ENCODE measurements at places on chromosomes 1 and 21. TPM values are rescaled to one million over a fixed set of nuclear protein-coding genes. Genes with fewer than 3 reads are reported as not detected.
A peak's percentile ranks its signal among the peaks of the same experiment; 100 is the strongest.

- DNase-seq, result peak; percentile 63
- H3K27me3 ChIP-seq, result no peaks in the 10 kb centered on the region
- H3K4me3 ChIP-seq, result peak overlapping the region; percentile 13
- no peak overlapping the region for H3K27ac ChIP-seq
These were observed 401.5 kb downstream of the RPS6KC1 start for GRCh38 chr1:213452501-213452900.

- no peak overlapping the region for H3K27ac ChIP-seq
- H3K36me3 ChIP-seq, result no peaks in the 10 kb centered on the region
- DNase-seq, result peak; percentile 75
- no peaks in the 10 kb centered on the region for H3K27me3 ChIP-seq
- H3K4me3 ChIP-seq, result no peak overlapping the region
These were observed 215.5 kb downstream of the KCNJ6 start for GRCh38 chr21:37700641-37701202.

BCL10 gene
- 22.6 TPM for total RNA-seq

CACNA1S gene
- total RNA-seq, result 0.09 TPM

DNA sequence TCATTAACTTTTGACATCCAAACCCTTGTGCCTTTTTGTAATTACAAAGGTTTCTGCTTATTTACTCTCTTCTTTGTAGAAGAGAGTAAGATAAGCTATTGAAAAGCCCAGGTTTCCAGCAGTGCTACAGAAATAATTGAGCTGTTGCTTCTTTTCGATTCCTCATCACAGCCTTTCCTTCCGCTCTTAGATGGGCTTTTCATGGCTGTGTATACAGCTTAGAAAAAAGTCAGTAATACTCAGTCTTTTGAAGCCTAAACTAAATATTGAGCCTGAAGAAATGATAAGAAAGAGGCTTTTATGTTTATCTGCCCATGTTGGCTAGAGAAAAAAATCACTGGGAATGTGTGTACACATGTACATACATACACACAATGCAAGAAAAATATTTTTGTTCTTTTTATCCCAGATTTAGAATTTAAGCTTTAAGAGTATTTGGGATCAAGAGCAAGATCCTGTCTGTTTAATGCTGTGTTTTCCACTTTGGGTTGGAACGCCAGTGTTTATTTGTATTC is 172.4 kb downstream of the VPS13D start:
- no peaks in the 10 kb centered on the region for H3K27me3 ChIP-seq
- peak overlapping the region; percentile 2 for H3K27ac ChIP-seq
- H3K4me3 ChIP-seq, result no peak overlapping the region
- peaks cover 8% of the 10 kb centered on the region for H3K4me1 ChIP-seq
- H3K36me3 ChIP-seq, result peaks cover 31% of the 10 kb centered on the region
- no peak for DNase-seq

DNA sequence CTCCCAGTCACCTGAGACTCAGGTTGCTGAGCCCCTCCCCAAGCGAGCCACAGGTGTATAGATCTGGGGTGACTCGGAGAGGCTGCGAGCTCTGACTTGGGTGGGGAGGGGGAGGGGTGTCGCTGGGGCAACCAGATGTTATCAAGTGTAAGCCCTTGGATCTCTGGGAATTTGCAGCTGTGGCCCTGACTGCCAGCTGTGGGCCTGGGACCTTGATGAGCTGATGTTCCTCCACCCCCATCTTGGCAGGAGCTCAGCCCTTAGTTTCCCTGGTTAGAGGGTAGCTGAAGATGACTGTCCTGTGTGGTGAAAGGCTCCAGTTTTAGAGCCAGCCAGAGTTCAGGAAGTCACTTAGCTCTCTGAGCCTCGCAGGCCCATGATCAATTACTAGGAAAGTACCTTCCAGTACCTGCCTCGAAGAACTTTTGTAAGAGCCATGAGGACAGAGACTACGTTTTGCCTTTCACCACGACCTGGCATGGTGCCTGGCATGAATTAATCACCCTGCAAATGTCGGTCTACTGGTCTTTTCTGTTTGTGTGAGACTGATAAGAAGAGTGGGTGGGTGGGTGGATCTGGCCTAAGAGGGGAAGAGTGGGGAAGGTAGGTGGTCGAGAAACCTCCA is 55.8 kb downstream of the YARS1 start:
- peaks cover 8% of the 10 kb centered on the region for H3K36me3 ChIP-seq
- H3K27me3 ChIP-seq, result no peaks in the 10 kb centered on the region
- H3K27ac ChIP-seq, result no peak overlapping the region
- DNase-seq, result peak; percentile 85
- no peak overlapping the region for H3K4me3 ChIP-seq

DNA sequence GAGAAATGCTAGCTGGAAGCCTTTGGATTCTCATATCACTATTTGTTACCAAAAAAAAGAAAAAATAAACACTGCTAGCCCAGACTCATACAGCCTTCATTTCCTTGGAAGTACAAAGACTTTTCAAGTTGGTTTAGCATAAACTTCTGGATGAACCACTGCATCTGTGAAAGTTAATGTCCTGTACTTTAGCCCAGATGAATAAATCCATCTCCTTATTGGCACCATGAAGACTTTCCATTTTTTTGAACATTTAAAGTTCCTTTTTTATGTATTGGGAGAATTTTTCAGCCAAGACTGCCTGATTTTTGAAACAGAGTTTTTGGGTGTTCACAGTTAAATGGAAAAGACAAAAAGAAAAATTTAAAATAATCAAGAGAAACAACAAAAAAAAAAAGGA is 184.0 kb upstream of the C1orf87 start:
- no peaks in the 10 kb centered on the region for H3K4me1 ChIP-seq
- peaks cover 7% of the 10 kb centered on the region for H3K27me3 ChIP-seq
- no peaks in the 10 kb centered on the region for H3K36me3 ChIP-seq
- H3K4me3 ChIP-seq, result no peak overlapping the region
- no peak for DNase-seq

VWA5B1 gene
- not detected for total RNA-seq

- no peaks in the 10 kb centered on the region for H3K36me3 ChIP-seq
- no peaks in the 10 kb centered on the region for H3K4me1 ChIP-seq
- no peaks in the 10 kb centered on the region for H3K27me3 ChIP-seq
- DNase-seq, result peak; percentile 72
- H3K27ac ChIP-seq, result no peak overlapping the region
These were observed 100.4 kb downstream of the GALNT2 start for GRCh38 chr1:230167419-230167852.

MASP2 gene
- not detected for total RNA-seq

TIAM1 gene
- total RNA-seq, result 33.3 TPM

DNA sequence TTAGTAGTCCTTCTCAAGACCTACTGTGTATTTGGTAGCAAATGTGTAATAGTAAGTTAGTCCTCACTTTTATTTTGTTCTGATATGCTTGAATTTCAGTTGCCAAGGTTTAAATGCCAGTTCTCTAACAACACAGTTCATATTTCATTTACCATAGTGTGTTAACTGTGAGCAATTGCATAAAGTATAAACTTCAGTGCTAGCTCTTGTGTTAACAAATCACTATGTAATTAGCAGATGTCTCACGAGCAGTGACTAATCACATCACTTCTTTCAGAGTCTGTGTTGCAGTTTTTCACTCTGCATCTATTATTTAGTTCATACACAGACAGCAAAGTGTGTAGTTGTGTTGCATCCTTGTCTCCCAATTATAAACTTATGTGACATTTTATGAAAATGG is 47.8 kb downstream of the ZMYM4 start:
- no peaks in the 10 kb centered on the region for H3K27me3 ChIP-seq
- H3K36me3 ChIP-seq, result peaks cover 40% of the 10 kb centered on the region
- no peaks in the 10 kb centered on the region for H3K4me1 ChIP-seq
- no peak for DNase-seq
- no peak overlapping the region for H3K4me3 ChIP-seq

- H3K4me3 ChIP-seq, result no peak overlapping the region
- DNase-seq, result no peak
- no peaks in the 10 kb centered on the region for H3K4me1 ChIP-seq
- H3K27ac ChIP-seq, result no peak overlapping the region
These were observed 346.6 kb upstream of the RUNX1 start for GRCh38 chr21:35395728-35396127.

GRCh38 chr1:2498648-2499047 is 22.6 kb downstream of the PLCH2 start:
- H3K27ac ChIP-seq, result no peak overlapping the region
- no peak overlapping the region for H3K4me3 ChIP-seq
- H3K27me3 ChIP-seq, result no peaks in the 10 kb centered on the region
- H3K4me1 ChIP-seq, result no peaks in the 10 kb centered on the region
- no peak for DNase-seq

DNA sequence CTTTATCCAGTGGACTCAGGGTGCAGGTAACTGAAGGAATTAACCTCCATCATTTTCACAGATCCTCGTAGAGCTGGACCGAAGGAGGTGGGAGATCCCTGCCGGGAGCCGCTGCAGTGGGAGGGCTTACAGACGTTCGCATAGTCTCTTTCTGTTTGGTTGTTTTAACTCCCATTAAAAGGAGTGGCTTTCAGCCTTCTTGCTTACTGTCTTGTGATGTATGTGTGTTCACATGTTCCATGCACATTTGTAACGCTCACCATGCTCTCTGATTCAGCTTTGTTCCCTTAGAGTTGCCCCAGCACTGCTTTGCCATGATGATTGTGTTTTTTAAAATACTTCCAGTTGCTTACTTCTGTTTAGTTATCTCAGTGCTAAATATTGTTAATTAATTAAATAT is 85.8 kb downstream of the ADARB1 start:
- no peaks in the 10 kb centered on the region for H3K27me3 ChIP-seq
- no peaks in the 10 kb centered on the region for H3K4me1 ChIP-seq
- no peaks in the 10 kb centered on the region for H3K36me3 ChIP-seq
- H3K4me3 ChIP-seq, result no peak overlapping the region

GRCh38 chr1:75625795-75626194 is 14.9 kb upstream of the SLC44A5 start:
- no peaks in the 10 kb centered on the region for H3K27me3 ChIP-seq
- no peak overlapping the region for H3K27ac ChIP-seq
- peaks cover 7% of the 10 kb centered on the region for H3K4me1 ChIP-seq
- no peak for DNase-seq
- no peaks in the 10 kb centered on the region for H3K36me3 ChIP-seq

DNA sequence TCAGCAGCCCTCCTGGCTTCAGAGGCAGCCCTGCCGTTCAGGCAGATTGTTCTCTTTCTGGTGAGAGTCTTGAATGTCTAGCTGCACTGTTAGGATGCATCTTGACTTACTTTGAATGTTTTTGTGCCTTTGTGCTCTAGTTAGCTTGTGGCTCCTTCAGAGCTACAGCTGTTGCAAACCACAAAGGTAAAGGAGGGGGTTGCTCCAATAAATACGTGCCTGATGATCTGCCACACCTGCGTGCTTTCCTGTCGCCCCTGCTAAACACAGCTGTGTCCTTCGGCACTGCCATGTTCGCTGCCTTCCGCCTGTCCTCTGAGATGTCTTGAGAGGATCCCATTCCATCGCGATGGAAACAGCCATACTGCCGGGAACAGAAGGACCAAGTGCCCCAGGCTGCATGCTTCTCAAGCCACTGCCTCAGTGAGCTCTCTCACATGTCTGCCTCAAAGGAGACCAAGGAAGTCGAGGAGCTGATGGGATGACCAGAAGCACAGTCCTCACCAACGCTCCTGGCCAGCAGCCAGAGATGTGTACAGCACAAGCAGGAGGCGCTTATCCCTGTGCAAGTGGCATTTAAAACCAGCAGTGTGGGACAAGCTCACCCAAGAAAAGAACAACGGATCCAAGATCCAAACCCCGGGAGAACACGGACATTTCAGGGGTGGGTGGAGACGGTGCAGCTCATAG is 12.0 kb upstream of the SMIM12 start:
- no peaks in the 10 kb centered on the region for H3K36me3 ChIP-seq
- peaks cover 31% of the 10 kb centered on the region for H3K27me3 ChIP-seq
- peak; percentile 28 for DNase-seq
- no peak overlapping the region for H3K27ac ChIP-seq

DNA sequence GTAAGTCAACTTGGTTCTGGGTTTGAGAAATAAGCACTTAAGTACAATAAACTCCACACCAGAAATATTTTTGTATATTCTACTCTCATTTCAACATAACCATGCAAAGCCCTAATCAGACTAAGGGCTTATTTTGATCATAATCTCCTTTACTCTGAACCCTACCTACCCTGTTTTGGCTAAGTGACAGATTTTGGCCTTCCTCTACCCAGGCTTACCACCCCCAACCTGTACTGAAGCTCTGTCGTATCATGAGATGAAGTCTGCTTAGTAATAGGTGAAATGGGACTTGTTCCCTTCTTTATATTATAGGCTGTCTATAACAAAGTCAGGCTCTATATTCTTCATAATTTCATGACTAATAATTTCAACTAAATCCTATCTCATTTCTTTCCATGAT is 135.5 kb downstream of the RERE start:
- DNase-seq, result no peak
- H3K27ac ChIP-seq, result no peak overlapping the region
- peaks cover 9% of the 10 kb centered on the region for H3K36me3 ChIP-seq

NR5A2 gene
- 0.61 TPM for total RNA-seq

MGST3 gene
- 133 TPM for total RNA-seq

GRCh38 chr1:111776391-111776790 is 20.7 kb downstream of the DDX20 start:
- no peaks in the 10 kb centered on the region for H3K27me3 ChIP-seq
- H3K36me3 ChIP-seq, result no peaks in the 10 kb centered on the region
- DNase-seq, result no peak
- H3K4me3 ChIP-seq, result no peak overlapping the region
- no peaks in the 10 kb centered on the region for H3K4me1 ChIP-seq

CCDC28B gene
- total RNA-seq, result 8.5 TPM

- peak; percentile 38 for DNase-seq
- H3K36me3 ChIP-seq, result no peaks in the 10 kb centered on the region
- H3K4me1 ChIP-seq, result peaks cover 3% of the 10 kb centered on the region
- no peak overlapping the region for H3K27ac ChIP-seq
- no peak overlapping the region for H3K4me3 ChIP-seq
- no peaks in the 10 kb centered on the region for H3K27me3 ChIP-seq
These were observed 14.1 kb upstream of the ZNF436 start for GRCh38 chr1:23383577-23384311.

SAMSN1 gene
- total RNA-seq, result not detected

ATP6V1G3 gene
- total RNA-seq, result 1.5 TPM

- H3K27ac ChIP-seq, result no peak overlapping the region
- H3K27me3 ChIP-seq, result no peaks in the 10 kb centered on the region
- DNase-seq, result no peak
- no peaks in the 10 kb centered on the region for H3K36me3 ChIP-seq
These were observed 230.3 kb downstream of the CENPF start for GRCh38 chr1:214833178-214833756.

GRCh38 chr21:36504067-36505058 is 24.4 kb upstream of the CLDN14 start:
- H3K27ac ChIP-seq, result no peak overlapping the region
- no peak for DNase-seq
- no peak overlapping the region for H3K4me3 ChIP-seq
- no peaks in the 10 kb centered on the region for H3K4me1 ChIP-seq
- no peaks in the 10 kb centered on the region for H3K27me3 ChIP-seq
- no peaks in the 10 kb centered on the region for H3K36me3 ChIP-seq

GRCh38 chr1:167106119-167106461 is 12.2 kb downstream of the STYXL2 start:
- H3K36me3 ChIP-seq, result no peaks in the 10 kb centered on the region
- no peaks in the 10 kb centered on the region for H3K27me3 ChIP-seq
- H3K27ac ChIP-seq, result no peak overlapping the region
- DNase-seq, result peak; percentile 64
- H3K4me3 ChIP-seq, result no peak overlapping the region
- H3K4me1 ChIP-seq, result peaks cover 17% of the 10 kb centered on the region

Data from endodermal cell (in vitro differentiated cells).